ENCODE measurements at places on chromosomes 2 and 18.

GRCh38 chr2:27018142-27018541, 14.6 kb upstream of the TMEM214 start:
- no peak for DNase-seq

GRCh38 chr2:10535703-10536102, 87.6 kb upstream of the ODC1 start:
- no peak for DNase-seq

DNA sequence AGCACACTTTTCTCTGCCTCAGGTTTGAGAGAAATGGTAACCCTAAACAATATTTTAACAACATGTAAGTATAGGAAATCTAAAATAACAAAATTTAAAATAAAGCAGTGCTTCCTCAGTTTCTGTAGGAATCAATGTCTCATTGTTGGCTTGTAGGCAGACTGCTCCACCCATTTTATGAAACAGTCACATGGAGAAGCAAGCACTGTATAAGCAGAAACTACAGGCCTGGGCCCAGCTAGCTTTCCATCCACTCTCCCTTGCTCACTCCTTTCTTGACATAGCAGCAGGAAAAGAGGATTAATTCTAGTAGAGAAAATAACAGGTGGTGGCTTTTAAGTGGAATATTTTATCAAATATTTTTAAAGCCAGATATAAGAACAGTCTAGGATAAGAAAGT, 97.2 kb downstream of the PLEKHM3 start:
- DNase-seq: no peak

DNA sequence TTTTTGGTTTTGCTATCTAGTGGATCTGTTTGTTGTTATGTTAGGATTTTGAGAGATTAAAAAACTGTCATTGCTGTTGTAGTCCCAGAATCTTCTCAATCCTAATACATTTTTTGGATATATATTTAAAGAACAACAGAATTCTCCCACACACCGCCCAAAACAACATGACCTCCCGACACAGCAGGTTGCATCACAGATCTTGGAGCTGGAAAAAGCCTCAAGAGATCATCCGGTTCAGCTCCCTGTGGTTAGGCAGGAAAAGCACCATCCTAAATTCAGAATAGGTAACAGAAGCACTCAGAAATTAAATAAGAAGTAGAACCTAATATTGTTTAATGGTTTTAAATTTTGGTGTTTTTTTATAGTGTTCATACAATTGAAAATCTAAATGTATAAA, 251.4 kb upstream of the STON1 start:
- DNase-seq: no peak

DNA sequence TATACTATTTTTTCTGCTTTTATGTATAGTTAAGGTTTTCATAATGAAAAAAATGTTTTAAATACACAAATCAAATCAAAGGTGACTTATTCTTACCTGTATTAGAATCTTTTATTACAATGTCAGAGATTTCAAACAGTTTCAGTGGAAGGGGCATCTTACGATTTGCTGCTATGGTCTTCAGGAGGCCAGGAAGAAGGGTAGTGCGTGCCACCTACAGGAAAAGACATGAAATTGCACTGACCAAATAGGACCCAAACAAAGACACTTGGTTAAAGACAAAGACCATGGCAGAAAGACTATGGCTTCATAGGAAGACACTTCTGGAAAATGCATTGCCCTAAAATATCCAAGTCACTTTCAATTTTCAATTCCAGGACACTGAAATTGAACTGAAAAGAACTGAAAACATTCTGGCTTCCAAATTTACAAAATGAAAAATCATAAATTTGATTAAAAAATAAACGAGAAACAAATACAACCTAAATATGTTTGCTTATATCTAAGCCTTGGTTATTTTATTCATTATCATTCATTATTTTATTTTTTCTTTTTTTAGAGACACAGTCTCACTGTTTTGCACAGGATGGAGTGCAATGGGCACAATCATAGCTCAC, 42.1 kb downstream of the FARSB start:
- peak; percentile 7 for DNase-seq

- no peak for DNase-seq
Measured at GRCh38 chr2:54879598-54880332, 156.3 kb downstream of the EML6 start.

Data from NCI-H2107 (cell line).